NCI-H187 treated with DMSO at 0.1 percent for 48 hours (cell line): ENCODE measurements at places on chromosomes 6 and 20.

GRCh38 chr20:32528171-32528891 lies 56.8 kb downstream of the NOL4L start:
- peak; percentile 53 for DNase-seq

- no peak for DNase-seq
Observed at GRCh38 chr6:126907996-126908395, 210.5 kb upstream of the RSPO3 start.

GRCh38 chr6:112636650-112637262 lies 289.6 kb downstream of the RFPL4B start:
- DNase-seq = no peak

- DNase-seq = no peak
Observed at GRCh38 chr6:133289733-133290306, 48.7 kb downstream of the EYA4 start.

DNA sequence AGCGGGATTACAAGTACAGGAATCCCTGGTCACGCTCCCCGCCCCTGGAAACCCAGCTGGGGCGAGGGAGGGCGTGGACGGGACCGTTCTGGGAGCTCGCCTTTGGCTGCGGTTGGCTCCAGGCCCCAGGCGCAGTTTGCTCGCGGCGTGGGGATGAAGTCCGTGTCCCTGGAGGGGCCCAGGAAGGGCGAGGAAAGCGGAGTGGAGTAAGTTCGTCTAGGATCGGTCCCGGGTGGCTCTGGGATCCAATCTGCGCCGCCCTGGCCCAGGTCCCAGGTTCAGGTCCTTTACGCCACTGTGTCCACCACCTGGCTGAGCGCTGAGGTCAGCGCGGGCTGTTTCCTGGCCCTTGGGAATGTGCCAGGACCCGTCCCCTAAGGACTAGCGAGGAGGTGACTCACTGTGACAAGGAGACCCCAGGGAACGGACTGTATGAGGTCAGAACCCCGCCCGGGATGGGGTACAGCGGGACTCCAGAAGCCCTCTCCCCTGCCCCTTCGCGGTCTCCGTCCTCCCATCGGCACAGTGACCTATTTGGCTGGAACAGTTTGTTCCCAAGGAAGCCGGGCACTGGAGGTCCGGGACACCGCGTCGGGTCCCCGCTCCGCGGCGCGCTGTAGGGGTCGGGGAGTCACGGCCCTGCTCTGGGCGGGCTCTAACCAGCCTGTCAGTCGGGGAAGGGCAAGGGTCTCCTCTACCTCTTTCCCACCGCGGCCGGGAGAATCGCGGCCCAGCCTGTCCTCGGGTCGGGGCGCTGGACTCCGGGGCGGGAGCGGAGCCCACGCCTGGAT lies 724 bp downstream of the CDKN1A start:
- DNase-seq = no peak

DNA sequence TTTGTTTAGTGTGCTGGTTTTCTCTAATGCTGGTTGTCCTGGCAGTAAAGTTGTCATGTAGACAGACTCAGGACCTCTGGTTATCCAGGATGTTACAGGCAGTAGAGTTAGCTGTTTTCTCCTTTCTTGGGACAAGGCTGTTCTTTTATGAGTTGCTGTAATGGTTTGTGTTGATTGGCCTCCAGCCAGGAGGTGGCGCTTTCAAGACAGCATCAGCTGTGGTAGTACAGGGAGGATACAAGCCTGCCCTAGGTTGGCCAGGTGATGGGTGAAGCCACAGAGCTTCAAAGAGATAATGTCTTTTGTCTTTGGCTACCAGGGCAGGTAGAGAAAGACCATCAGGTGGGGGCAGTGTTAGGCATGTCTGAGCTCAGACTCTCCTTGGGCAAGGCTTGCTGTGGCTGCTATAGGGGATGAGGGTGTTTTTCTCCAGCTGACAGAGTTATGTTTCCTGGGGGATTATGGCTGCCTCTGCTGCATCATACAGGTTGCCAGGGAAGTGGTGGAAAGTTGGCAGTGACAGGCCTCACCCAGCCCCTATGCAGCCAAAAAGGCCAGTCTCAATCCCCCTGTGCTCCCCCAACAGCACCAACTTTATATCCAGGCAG lies 127.2 kb upstream of the TAB2 start:
- no peak for DNase-seq

DNA sequence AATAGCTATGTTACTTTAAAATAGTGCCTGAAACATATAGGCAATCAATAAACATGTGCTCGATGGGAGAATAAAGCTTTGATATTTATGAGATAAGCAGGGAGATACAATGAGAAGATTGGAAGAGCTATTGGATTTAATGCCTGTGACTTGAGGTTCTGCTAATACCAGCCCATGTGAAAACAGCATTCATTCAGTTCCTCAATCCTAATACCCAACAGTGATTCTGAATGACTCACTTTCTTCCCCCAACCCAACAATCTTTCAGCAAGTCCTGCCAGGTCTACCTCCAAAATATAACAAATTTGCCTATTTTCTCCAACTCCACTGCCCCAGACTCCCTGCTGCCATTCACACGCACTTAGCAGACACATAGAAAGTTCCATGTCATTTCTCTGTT lies 26.6 kb upstream of the KLHL31 start:
- no peak for DNase-seq

DNA sequence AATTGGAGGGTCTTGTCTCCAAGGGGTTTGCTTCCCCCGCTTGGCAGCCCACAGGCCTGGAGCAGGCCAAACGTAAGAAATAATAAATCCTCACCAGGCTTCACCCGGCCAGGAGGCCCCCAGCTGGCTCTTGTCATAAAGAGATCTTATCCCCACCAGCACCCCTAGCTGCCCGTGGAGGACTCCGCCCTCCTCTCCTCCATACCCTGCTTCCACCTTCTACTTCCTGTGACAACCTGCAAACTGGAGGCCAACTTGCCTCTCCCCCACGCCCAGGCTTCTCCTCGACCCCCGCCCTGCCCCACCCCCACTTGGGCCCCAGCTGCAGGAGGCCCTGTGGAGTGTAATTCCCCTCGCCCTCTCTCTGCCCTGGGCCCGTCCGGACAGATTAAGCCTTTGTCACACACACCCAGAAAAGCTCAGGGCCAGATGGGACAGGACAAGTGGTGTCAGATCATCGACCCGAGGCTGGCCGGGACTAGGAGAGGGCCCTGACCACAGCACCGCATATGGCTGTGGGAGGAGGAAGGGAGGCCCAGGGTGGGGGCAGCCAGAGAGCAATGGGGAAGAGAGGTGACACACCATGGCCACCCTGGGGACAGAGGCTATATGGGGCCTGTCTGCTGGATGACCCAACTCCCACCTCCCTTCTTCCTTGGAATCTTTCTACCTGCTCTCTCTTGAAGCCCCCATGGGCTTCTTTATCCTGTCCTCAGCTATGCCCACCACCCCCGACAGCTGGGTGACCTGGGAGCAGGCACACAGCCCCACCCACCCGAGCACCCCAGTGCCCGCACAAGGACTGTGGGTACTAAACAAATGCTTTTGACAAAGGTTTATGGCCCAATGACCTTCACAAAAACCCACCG lies 3.9 kb downstream of the NOL4L start:
- no peak for DNase-seq

DNA sequence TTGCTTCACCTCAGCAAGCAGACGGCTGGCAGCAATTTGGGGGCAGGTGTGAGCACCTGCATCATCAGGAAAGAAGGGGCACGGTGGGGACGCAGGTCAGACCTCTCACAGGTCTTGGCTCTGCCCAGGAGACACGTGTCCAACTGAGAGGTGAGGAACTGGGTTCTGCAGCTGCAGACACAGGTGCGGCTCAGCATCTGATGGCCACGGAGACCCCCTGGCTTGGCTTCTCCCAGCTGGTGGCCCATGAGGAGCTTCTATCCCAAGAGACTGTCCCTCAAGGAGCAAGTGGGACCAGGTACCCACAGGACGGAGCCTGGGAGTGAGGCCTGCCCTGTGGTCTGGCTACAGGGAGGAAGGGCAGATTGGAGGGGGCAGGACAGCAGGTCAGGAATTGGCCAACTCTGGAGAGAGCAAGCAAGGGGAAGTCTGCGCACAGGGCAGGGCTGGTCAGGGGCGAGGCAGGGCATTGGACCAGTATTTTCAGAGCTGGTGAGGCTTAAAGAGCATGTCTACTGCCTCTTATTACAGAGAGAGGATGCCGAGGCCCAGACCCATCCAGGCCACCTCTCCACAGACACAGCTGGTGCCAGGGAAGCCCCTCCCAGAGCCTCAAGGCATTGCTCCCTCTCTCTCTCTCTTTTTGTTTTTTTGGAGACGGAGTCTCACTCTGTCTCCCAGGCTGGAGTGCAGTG lies 4.2 kb downstream of the STMN3 start:
- DNase-seq = no peak

- DNase-seq = no peak
Observed at GRCh38 chr20:5835871-5836270, 85.7 kb downstream of the SHLD1 start.
